ENCODE measurements at places on chromosomes 7 and 10.
A peak's percentile ranks its signal among the peaks of the same experiment; 100 is the strongest.

GRCh38 chr7:137001041-137001440, 132.6 kb downstream of the CHRM2 start:
- no peak for DNase-seq

GRCh38 chr7:20307901-20308300, 22.8 kb upstream of the ITGB8 start:
- DNase-seq = no peak

DNA sequence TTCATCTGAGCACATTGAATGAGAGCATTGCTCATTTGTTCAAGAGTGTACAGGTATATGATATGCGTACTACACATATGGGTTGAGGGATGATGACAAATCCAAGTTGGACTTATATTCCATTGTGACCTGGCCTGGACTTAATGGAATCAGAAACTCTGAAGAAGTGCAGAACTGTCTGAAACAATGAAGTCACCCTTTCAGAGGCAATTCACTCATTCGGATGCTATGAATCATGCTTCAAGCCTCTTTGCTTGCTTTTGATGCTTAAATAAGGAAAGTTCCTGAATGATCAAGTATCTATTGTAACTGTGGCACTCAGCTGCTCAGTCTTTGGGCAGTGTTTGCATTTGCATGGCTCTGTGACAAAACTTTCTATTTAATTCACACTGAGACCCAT, 93.4 kb downstream of the ZNF365 start:
- no peak for DNase-seq

- no peak for DNase-seq
Observed at GRCh38 chr10:128868481-128868880, 598.6 kb upstream of the MGMT start.

- DNase-seq = no peak
Observed at GRCh38 chr10:19811540-19811939, 4.7 kb upstream of the PLXDC2 start.

DNA sequence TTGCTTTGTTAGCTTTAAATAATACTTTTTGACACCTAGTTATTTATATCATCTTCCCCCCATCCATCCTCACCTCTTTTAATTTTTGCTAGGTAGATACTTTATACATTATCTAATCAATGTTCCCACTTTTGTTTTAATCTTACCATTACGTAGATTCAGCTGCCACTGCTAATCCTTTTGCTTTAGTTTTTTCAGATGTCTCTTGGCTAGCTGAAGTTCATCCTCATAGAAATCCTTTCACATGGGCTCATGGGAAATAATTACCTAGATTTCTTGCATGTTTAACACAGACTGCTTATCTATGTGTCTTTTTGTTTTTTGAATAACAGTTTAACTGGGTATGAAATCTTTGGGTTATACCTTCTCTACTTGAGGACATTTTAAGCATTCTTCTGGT, 60.1 kb downstream of the ZNRF2 start:
- no peak for DNase-seq

GRCh38 chr10:128022261-128023196, 103.7 kb downstream of the MKI67 start:
- DNase-seq = no peak

- DNase-seq = no peak
Observed at GRCh38 chr7:35448486-35448885, 194.6 kb upstream of the TBX20 start.

GRCh38 chr10:612696-613095, 76.8 kb downstream of the DIP2C start:
- DNase-seq = no peak

DNA sequence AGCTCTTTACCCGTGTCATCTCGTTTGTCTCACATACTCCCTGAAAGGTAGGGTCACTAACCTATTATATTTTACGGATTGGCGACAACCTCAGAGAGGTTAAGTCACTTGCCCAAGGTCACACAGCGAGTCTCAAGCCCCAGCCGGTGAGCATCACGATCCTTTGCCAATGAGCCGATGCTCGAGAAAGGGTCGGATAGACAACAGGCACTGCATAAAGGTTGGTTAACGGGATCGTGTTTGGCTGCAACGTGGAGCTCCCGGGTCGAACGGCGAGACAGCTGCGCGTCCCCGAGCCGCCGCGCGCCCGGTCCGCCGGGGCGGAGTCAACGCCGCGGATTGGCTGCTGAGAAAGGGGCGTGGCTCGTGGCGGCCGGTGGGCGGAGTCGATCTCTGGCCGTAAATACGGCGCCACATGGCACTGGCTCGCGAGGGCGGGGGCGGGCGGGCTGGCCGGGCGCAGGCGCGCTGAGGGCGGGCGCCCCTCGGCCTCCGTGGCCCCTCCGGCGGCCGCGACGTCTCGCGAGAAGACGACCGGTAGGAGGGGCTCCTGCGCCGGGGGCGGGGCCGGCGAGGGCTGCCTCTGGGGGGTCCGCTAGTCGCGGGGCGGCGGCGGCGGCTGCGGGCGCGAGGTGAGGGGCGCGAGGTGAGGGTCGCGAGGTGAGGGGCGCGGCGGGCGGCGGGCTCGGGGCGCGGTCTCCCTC, at the start of gene CHST12:
CHST12 (plus strand) TSS at position 598 of the 704 bp plus-strand sequence. CDS start 29,029 bp downstream, outside the sequence.
- DNase-seq = peak; percentile 90

- DNase-seq = no peak
Observed at GRCh38 chr7:83509255-83510021, 139.5 kb downstream of the SEMA3E start.

DNA sequence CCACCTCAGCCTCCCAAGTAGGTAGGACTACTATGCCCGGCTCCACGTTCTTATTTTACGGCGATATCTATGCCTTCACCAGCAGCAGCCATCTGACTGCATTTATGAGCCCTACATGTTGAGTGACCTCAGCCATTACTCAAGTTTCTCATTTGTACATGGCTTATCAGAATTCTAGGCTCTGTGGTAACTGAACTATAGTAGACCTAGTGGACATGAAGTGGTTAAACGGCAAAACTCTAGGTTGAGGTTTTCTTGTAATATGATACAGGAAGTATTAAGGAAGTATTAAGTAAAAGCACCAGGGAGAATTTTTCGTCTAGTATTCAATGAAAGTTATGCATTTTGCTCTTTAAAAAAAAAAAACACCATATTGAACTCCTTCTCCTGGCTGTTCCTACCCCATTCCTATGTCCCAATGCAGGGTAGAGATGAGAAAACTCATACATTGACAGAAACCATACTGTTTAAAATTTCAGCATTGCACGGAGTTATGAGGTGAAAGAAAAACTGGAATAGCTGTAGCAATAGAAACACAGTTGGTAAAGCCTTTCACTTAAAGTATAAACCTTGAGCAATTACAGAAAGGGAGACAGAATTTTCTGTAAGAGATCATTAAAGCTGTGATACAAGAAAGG, 39.8 kb upstream of the EPC1 start:
- DNase-seq = no peak

GRCh38 chr7:30327813-30328212, 43.4 kb downstream of the ZNRF2 start:
- DNase-seq = no peak

DNA sequence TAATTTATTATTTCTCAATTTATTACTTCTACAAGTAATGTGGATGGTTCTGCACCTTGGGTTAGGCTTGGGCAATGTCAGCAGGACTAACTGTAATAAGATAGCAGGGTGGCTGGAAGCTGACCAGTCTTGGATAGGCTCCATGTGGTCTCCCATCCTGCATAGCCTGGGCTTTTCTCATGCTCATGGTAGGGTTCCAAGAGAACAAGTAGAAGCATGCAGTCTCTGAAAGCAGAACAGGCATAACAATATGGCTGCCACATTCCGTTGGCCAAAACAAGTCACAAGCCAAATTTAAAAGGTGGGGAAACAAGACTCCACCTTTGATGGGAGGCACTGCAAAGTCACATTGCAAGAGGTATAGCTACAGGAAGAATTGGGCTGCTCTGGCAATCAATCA, 98.6 kb upstream of the MDFIC start:
- DNase-seq = no peak

DNA sequence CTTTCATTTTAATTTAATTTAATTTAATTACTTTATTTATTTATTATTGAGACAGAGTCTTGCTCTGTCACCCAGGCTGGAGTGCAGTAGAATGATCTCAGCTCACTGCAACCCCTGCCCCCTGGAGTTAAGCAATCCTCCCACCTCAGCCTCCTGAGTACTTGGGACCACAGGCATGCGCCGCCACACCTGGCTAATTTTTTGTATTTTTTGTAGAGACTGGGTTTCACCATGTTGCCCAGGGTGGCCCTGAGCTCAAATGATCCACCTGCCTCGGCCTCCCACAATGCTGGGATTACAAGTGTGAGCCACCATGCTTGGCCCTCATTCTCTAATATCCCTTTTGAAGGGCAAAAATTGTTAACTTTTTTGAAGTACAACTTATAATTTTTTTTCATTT, 92.9 kb downstream of the XRCC2 start:
- DNase-seq = no peak

- no peak for DNase-seq
Observed at GRCh38 chr10:34161777-34162370, 653.2 kb downstream of the PARD3 start.

DNA sequence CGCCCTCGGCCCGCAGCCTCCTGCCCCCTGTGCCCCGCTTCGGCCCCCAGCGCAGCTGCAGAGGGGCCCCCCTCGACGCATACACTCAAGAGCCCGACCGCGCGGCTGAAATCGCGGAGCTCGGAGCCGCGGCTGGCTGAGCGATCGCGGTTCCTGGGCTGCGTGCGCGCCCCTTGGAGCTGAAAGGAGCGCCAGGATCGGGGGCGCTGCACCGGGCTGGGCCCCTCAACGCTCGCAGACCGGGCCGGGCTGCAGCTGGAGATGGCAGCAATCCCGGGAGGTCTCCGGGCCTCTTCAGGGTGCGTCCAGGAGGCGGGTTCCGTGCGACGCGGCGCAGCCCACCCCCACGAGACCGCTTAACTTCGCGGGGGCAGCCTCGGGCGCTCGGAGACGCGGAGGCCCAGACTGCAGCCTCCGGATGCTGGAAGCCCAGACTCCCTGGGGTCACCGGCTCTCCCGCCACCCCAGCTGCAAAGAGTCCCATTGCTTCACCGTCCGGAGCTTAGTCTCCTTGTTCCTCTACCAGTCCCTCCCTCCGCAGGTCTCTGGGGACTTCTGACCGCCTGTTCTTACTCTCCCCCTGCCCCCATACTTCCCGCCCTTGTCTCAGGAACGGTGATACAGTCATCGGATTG, 73.0 kb upstream of the LRRC4 start:
- DNase-seq = no peak

DNA sequence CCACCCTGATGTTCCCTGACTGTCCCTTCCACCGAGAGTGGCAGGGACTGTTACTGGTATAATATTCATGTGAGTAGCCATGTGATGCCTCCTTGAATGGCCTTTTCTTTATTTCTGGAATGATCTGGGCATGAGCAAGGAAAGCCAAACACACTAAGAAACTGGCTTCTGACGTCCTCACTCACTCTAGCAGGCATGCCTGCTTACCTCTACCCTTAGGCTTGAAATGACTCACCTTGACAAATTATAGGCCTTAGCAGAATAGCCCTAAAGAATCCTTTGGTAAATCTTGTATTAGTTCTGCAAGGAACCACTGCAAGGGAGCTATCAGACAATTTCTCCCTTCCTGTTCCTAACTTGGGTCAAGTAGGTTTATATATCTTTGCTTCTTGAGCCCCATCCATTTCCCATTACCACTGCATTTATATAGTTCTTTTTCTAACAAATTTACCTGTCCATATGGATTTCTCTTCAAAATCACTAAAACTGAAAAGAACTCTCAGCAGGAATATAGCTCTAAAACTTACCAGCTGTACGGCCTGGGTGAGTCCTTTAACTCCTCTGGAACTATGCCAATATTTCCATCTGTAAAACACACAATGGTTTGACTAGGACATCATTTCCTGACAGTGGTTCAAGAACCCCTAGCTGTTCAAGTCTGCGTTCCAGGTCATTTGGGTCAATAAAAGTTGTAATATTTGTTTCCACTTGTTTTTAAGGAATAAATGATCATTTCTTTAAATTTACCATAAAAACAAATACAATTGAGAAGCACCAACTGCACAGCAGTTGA, 13.0 kb upstream of the NDUFA5 start:
- DNase-seq = no peak

DNA sequence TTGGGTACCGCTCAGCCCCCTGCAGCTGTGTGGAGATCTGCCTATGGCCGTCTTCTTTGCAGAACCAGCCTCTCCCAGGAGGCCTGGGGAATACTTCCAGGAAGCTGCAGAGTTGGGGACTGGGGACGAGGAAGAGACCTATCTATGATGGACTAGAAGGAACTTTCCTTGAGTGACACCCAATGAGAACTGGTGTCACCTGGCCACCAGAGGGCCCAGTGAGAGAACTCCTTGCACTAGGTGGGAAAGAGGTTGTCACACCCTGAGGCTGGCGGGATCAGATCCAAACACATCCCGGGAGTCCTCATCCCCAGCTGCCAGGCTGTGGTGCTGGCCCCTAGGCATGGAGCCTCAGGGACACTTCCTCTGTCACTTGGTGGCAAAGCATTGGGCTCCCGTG, 4.9 kb upstream of the GRID2IP start:
- no peak for DNase-seq

DNA sequence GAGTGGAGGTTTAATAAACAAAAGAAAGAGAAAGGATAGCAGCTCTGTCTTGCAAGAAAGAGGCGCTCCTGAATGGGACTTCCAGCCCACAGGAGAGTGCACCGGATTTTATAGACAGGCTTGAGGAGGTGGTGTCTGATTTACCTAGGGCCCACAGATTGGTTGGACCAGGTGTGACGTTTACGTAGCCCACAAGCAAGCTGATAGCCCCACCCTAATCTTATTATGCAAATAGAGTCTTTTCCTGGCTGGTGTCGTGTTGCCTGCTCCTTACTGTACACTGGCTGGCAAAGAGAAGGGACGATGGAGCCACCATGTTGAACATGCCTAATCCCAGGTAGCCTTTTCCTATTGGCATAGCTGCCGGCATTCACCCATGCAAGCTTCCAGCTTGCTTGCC, 319.7 kb upstream of the POM121L12 start:
- no peak for DNase-seq

- no peak for DNase-seq
Observed at GRCh38 chr7:5223646-5224340, 33.8 kb downstream of the WIPI2 start.

GRCh38 chr7:13262929-13263530, 575.6 kb downstream of the ARL4A start:
- no peak for DNase-seq

Data from effector memory CD4-positive, alpha-beta T cell (primary cell).